Bronchial epithelial cell (primary cell): ENCODE measurements at places on chromosomes 16 and 17.

- peak; percentile 74 for DNase-seq
Measured at GRCh38 chr17:27345141-27345904, 51.4 kb downstream of the WSB1 start.

- no peak for DNase-seq
Measured at GRCh38 chr17:56897646-56898424, 16.0 kb downstream of the TRIM25 start.

GRCh38 chr16:1414532-1415260 is at the start of gene UNKL:
TSS of gene UNKL (minus strand) at chr16:1414704. CDS start at chr16:1414691, 13 bp downstream.
- DNase-seq = no peak

GRCh38 chr17:43079641-43080302 is 45.4 kb downstream of the BRCA1 start:
- peak; percentile 16 for DNase-seq

- no peak for DNase-seq
Measured at GRCh38 chr16:77416939-77417480, 17.8 kb downstream of the ADAMTS18 start.

DNA sequence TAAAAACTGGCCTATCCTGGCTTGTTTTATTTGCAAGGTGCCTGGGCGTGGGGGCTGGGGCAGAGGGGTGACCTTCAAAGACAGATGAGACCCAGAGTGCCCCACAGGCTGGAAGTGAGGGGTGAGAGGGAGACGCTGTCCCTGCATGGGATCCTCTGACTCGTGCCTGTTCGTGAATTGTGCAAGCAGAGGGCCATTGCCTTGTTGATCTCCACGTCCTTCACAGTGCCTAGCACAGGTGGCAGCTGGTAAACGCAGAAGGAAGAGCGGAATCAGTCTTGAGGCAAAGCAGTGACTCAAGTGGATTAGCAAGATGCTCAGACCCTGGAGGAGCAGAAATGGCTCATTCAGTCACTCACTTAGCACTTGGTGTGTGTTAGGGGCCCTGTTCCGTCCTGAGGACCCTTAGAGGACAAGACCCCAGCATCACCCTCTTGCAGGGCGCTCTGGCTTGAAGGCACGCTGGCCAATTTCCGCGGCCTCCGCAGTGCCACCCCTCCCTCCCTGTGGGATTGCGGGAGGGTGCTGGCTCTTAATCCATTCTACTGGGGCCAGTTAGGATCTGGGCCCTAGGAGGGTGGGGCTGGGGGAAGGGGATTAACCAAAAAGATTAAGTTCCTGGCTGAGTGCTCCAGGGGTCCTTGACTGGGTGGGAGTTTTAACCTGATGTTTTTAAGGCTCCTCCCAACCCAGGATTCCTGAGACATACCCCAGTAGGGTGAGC is 151.2 kb downstream of the CCDC182 start:
- no peak for DNase-seq

GRCh38 chr17:57915544-57915943 is 39.7 kb downstream of the CUEDC1 start:
- DNase-seq = no peak

GRCh38 chr16:66446737-66447136 is 19.6 kb downstream of the BEAN1 start:
- peak; percentile 15 for DNase-seq

- DNase-seq = no peak
Measured at GRCh38 chr17:75232786-75233185, 27.3 kb downstream of the NUP85 start.

DNA sequence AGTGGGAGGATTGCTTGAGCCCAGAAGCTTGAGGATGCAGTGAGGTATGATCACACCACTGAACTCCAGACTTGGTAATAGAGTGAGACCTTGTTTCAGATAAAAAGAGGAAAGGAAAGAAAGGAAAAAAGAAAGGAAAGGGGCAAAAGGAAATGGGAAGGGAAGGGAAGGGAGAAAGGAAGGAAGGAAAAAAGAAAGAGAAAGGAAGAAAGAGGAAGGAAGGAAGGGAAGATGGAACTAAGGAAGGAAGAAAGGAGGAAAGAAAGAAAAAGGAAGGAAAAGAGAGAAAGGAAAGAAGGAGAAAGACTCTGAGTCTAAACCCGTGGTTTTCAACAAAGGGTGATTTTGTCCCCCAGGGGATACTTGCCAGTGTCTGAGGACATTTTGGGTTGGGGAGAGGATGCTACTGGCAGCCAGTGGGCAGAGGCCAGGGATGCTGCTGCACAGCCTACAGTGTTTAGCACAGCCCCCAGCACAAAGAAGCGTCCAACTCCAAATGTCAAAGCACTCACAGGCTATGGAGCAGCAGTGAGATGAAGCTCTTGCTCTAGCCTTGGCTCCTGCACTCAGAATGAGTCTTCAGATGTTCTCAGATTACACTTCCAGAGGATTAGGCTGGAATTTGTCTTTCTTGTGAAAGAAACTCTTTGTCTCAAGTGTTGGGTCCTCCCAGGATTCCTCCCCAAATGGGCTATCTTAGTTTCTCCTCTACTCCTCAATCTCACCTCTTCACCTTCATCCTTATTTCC is 64.2 kb downstream of the BMERB1 start:
- no peak for DNase-seq

DNA sequence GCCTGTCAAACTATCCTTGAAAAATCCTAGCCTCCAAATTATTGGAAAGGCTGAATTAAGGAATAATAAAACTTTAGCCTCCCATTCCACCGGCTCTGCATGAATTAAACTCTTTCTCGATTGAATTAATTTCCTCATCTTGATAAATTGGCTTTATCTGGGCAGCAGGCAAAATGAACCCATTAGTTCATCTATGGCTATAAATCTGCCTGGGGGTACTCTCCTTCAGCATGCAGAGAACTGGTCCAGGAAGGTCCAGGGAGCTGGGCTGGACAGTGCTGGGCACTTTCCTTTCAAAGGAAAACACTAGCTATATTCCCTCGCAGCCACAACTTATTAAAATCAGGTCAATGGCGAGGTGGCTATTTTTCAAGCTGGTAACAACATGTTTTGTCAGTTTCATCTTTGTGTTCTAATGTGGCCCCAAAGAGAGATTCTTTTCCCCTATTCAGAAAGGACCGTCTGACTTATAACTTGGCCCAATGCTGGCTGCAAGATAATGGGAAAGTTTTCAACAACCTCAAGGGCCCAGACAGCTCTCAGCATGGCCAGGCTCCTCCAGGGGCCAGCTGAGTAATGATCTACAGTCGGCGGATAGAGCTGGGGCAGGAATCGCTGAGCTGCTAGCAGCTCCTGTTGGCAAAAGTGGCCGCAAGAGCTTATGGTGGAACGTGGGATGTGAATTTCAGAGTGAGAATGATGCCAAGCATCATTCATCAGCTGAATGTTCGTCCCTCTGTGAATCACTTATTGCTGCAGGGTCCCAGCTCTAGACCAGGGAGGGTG is 326.9 kb downstream of the SLC39A11 start:
- no peak for DNase-seq
